GM04504 (cell line): ENCODE measurements at places on chromosomes 6 and 20.

DNA sequence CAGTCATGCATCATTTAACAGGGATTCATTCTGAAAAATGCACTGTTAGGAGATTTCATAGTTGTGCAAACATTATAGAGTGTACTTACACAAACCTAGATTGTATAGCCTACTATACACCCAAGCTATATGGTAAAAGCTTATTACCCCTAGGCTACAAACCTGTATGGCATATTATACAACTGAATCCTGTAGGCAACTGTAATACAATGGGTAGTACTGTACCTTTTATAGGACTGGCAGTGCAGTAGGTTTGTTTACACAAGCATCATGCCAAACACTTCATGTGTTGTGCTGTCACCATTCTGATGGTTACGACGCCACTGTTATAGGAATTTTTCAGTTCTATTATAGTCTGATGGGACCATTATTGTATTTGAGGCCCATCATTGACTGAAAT, 39.3 kb upstream of the KHDC1 start:
- DNase-seq: no peak

DNA sequence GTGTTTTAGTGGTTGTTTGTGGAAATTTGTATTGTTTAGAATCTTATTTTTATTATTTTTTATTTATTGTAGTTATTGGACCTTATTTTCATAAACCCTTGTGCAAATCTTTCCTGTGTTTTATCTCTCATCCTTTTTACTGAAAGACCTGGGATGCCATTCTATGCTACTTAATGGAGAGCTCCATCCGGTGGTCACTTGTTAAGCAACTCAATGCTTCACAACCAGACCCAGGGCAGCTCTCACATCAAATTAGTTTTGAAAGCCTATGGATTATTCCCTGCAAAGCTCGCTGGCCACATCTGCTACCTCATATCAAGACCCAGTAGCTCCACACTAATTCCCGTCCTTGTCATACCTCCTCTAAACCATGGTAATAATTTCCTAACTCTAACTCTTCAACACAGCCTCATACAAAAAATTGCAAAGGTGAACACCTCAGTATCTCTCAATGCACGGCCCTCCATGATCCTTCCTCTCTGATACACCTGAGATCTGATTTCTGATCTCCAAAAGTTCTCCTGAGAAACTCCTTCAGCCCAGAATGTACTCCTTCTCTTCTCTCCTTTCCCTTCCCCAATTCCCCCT, 296.6 kb upstream of the MANEA start:
- no peak for DNase-seq

DNA sequence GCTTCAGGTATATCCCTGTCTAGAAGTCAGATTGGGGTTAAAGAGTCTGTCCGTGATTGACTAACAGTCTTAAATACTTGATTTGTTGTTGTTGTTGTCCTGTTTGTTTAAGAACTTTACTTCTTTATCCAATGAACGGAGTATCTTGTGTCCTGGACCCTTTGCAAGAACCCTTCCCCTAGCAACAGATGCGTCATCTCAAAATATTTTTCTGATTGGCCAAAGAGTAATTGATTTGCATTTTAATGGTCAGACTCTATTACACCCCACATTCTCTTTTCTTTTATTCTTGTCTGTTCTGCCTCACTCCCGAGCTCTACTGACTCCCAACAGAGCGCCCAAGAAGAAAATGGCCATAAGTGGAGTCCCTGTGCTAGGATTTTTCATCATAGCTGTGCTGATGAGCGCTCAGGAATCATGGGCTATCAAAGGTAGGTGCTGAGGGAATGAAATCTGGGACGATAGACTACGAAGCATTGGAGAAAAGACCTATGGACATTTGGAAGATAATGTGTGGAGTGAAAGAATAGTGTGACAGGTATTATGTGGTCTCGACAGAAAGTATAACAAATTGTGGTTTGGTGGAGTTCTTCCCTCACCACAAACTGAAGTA, at the start of gene HLA-DRA:
Gene HLA-DRA (plus strand): TSS at position 286 of the 613 bp plus-strand sequence. CDS start 64 bp downstream, at position 350.
- peak; percentile 12 for DNase-seq

DNA sequence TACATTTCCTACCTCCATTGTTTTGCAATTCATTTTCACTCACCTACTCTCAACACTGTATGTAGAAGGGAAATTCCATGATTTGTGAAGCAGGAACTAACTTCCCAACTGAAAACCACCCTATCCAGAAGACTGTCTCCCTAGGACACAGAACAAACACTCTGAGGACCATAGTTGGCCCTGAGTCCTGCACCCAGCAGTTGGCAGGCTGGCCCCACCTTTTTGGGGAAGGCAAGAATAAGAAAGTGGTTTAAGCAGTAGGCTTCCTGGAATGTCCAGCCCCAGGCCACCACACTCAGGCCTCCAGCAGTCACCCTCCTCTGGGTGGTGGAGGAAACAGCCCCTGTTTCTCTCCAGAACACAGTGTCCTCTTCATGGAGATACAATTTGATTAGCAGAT, 258.8 kb downstream of the ARHGAP18 start:
- DNase-seq: no peak

DNA sequence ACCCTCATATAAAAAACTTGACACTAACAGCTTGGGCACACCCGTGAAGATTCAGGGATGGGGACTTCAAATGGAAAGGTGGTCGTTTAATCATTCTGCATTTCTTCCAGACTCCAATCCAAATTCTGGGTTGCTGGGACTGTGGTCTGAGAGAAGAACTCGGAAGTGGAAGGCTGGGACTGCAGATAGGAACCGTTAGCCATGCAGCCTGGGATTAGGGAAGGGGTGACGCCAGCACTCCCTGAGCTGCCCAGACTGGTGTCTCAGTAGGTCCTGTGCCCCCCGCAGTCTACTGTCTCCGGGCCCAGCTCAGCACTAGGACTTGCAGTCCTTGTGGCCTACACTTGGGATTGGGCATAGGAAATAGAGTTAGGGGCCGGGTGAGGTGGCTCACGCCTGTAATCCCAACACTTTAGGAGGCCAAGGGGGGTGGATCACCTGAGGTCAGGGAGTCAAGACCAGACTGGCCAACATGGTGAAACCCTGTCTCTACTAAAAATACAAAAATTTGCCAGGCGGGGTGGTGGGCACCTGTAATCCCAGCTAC, 511 bp upstream of the CLIC1 start:
- DNase-seq: no peak

DNA sequence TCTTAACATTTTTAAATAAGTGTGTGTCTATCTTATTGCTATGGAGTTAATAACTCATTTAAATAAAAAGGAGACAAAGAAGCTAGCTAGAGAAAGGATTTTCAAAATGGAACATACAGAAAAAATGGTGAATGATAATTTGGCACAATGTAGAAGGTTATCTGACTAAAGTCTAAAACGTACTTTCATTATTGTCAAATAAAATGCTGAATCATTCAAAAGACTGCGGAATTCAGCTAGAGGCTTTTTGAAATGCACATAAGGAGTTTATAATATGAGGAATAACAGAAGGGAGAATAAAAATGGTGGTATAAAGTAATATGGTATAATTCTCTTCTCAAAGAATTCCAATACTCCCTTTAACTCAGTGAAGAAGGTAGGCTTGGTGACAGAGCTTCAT, 597.9 kb downstream of the KHDRBS2 start:
- no peak for DNase-seq

DNA sequence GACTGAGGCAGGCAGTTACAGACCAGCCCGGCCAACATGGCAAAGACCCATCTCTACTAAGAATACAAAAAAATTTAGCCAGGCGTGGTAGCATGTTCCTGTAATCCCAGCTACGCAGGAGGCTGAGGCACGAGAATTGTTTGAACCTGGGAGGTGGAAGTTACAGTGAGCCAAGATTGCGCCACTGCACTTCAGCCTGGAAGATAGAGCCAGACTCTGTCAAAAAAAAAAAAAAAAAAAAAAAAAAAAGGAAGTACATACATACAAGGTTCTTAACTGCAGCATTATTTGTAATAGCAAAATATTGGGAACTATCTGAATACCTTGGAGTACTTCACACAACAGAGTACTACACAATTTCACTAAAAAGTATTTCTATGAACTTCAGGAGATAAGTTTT, 183.5 kb upstream of the OLIG3 start:
- no peak for DNase-seq

- DNase-seq: no peak
Measured at GRCh38 chr6:40774932-40775331, 187.8 kb upstream of the LRFN2 start.

GRCh38 chr6:131116755-131117360, 18.4 kb upstream of the AKAP7 start:
- peak; percentile 27 for DNase-seq

DNA sequence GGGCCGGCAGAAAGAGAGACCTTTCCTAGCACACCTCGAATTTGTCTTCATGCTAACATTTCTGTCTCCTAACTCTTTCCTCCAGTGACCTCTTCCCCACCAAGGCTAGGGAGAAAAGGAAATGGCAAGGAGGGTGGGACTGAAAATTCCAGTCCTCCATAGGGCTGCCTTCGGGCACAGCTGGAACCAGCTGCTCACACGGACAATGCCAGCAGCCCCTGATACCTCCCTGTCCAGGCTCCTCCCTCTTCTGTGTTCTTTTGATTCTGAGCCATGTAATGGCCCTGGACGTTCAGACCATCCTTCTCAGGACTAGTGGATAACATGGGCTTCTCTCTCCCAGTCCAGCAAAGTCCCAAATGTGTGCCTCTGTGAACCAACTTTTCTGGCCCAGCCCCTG, 29.1 kb upstream of the PHACTR3 start:
- no peak for DNase-seq

DNA sequence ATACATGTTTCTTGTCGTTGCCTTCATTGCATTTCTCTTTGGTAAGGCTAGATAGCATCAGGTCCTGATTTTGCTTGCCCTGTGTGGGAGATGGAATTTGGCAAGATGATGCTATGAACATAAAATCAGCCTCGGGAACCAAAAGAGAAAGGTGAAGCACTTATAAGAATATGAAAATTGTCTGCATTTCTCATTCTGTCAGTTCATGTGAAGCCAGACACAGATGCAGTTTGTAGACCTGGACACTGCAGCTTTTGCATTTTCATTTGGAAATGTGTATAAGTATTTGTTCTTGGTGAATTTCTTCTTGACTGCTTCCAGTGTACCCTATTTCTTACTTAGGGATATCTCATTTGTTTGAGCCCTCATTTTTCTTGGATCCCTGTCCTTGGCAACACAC, 1.3 kb downstream of the YWHAB start:
- DNase-seq: no peak

GRCh38 chr6:52418606-52419005, 1.5 kb upstream of the EFHC1 start:
- no peak for DNase-seq

- no peak for DNase-seq
Measured at GRCh38 chr20:48795732-48796131, 32.1 kb downstream of the PREX1 start.

- no peak for DNase-seq
Measured at GRCh38 chr6:143745166-143746133, 67.7 kb downstream of the PHACTR2 start.

DNA sequence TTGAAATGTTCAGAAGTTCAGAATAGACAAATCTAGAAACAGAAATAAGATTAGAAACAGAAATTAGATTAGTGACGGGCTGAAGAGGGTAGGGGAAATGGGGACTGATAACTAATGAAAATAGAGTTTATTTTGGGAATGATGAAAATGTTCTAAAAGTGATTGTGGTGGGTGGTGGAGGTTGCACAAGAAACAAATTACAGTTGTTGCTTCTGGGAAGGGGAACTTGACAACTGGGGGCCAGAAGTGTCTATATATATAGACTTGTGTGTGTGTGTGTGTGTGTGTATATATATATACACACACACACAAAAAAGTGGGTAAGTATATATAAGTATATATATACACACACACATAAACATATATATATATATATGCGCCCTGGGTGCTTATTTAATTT, 86.5 kb upstream of the RREB1 start:
- DNase-seq: no peak

- DNase-seq: no peak
Measured at GRCh38 chr20:36487069-36487468, 54.2 kb upstream of the MYL9 start.

GRCh38 chr20:33553516-33553915, 63.6 kb downstream of the CBFA2T2 start:
- DNase-seq: no peak

GRCh38 chr6:10838794-10839333, 525 bp upstream of the MAK start:
- no peak for DNase-seq

DNA sequence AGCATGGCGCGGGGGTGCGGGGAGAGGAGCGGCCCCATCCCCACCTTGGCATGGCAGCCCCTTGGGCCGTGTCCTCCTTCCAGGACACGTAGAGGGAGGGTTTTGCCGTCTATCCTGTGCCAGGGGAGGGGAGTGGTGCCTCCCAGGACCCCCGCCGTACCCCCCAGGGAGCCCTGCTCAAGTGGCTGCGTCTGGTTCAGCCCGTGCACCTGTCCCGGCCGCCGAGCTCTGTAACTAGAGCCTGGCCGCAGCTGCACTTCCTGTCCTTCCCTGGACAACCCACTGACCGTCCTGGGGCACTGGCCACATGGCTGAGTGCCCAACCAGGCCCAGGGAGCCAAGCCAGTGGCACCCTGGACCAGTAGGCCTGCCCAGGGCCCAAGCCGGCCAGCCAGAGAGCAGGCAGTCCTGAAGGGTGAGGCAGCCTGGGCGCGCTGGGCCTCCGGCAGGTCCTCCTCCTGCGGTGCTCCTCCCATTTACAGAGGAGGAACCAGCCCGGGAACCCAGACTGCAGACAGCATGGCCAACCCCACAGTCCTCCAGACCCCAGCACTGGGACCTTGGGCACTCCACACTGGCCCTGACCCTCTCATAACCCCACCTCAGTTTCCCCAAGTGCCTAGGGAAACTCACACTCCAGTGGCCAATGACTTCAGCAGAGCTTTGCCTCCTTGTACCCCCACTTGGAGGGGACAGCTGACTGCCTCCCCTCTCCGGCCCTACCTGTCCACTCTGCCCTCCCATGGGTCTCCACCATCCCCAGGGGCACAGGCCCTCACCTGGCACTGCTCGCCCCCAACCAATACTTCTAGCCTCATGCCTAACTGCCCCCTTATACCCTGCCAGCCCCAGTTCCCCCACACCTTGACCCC, 8.7 kb downstream of the LAMA5 start:
- DNase-seq: no peak

DNA sequence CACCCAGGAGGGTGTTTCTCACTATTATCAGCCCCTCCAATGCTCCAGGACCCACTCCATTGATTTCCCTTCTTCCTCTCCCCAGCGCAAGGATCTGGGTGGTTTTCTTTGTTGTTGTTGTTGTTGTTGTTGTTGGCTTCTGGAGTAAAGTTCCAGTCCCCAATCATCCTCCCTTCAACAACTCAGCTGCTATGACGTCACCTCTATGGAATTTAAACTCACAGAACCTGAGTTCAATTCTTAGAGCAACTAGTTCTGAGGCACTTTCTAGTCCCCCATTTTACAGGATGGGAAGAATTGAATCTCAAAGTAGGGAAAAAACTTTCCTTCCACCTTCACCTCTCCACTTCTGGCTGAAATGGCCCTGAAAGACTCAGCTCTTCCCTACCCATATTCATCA, 9.7 kb upstream of the WFDC8 start:
- no peak for DNase-seq

GRCh38 chr6:134123666-134124208, 71.3 kb upstream of the SLC2A12 start:
- DNase-seq: no peak
